Dermis microvascular lymphatic vessel endothelial cell (primary cell): ENCODE measurements at places on chromosomes 1 and 21. TPM values are rescaled to one million over a fixed set of nuclear protein-coding genes. Genes with fewer than 3 reads are reported as not detected.
A peak's percentile ranks its signal among the peaks of the same experiment; 100 is the strongest.

DNA sequence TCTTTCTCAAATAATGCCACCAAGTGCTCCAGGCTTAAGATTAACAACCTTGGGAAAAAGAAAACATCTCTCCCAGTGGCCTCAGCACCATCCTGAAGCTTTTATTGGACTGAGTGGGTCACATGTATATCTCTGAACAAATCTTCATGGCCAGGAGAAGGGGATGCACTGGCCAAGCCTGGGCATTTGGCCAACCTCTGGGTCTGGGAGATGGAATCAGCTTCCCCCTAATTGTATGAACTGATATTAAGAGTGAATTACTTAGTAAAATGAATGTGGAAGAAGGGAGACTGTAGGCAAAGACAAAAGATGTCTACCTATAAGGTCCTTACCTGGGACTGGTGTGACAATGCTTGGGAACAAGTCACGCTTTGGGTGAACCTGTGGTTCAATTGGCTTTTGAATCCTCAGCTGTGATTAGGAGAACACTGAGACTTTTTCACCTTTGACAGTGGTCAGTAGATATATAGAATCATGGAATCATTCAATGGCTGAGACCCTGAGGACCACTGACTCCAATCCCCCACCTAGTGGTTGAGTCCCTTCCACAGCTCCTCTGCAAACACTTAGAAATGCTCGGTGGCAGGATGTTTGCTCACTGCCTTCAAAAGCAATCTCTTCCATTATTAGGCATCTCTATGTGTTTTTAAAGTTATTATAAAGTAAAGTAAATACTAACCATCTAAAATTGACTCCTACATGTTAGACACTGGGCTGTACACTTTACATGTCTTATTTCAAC, 102.6 kb upstream of the ATP1A1 start:
- DNase-seq: no peak

DNA sequence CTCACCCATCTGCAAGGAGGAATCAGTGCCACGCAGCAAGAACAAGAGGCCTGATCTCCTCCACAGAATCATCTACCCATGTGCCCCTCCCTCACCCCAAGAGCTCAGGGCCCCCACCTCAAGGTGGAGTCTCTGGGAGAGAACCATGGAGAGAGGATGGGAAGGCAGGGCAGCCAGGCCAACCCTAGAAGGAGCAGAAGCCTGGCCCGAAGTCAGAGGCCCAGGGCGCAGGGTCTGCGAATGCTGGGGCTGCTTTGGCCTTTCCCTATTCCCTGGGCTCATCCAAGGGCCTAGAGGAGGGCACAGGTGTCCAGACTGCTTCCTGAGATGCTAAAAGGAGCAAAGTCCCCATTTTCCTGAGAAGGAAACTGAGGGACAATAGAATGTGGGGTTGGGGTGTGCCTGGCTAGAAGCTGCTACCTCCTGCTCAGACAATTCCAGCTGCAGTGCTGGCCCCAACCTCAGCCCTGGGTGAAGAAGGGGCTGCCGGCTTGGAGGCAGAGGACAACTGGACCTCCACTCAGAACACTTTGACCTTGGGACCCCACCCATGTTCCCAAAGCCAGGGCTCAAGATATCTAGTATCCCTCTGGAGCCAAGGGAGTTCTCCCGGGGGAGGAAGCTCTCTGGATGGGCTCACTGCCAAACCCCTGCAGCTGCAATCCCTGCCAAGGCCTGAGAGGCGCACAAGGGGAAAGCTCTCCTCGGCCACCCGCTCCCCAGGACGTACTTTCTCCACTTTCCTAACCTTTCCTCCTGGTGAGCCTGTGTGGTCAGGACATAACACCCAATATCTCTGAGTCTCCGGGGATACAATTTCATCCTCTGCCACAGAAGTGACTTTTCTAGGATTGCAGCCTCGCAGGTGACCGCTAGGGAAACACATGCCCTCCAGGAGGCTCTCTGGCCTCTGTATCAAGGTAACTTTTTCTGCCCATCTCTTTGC, 16.6 kb upstream of the LEMD1 start:
- DNase-seq: peak; percentile 26

GRCh38 chr1:16148329-16149092, 7.4 kb downstream of the EPHA2 start:
- DNase-seq: no peak

- no peak for DNase-seq
These were observed 22.2 kb upstream of the EIF4G3 start for GRCh38 chr1:21198929-21199328.

GRCh38 chr1:206059355-206059915, 6.5 kb downstream of the RHEX start:
- DNase-seq: no peak

GRCh38 chr1:158154501-158154900, 26.2 kb upstream of the CD1D start:
- DNase-seq: no peak

DNA sequence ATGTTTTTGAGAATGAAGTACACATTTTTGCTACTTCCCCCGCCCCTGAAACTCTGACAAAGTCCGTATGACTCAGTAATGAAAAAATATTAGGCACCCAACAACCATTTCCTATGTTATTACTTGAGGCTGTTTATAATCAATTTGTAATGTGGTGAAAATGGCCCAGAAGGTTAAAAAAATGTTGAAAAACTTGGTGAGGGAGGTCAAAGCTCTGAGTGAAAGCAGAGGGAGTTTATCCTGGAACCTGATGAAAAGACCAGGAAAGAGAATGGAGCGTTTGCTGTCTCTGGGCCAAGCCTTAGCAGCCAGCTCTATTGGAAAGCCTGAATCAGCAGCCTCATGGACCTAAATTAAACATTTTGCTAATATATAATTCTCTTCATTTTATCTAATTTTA, 367.7 kb upstream of the NEGR1 start:
- no peak for DNase-seq

- DNase-seq: no peak
These were observed 40.1 kb downstream of the SERTAD4 start for GRCh38 chr1:210272666-210273065.

GRCh38 chr1:10429868-10430215, 391 bp upstream of the CENPS start:
- DNase-seq: peak; percentile 91

GRCh38 chr1:57142999-57143398, 177.2 kb upstream of the C8B start:
- DNase-seq: no peak

GRCh38 chr1:2178875-2179274, 15.7 kb downstream of the FAAP20 start:
- no peak for DNase-seq

DNA sequence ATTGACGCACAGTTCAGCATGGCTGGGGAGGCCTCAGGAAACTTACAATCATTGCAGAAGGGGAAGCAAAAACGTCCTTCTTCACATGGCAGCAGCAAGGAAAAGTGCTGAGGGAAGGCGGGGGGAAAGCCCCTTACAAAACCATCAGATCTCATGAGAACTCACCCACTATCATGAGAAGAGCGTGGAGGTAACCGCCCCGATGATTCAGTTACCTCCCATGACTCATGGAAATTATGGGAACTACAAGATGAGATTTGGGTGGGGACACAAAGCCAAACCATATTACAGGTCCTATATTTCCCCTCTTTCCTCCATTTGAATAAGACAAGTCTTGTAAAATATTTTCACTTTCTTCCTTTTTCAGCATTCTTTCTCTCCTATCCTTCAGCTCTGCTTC, 7.7 kb upstream of the TTLL7 start:
- DNase-seq: no peak

DNA sequence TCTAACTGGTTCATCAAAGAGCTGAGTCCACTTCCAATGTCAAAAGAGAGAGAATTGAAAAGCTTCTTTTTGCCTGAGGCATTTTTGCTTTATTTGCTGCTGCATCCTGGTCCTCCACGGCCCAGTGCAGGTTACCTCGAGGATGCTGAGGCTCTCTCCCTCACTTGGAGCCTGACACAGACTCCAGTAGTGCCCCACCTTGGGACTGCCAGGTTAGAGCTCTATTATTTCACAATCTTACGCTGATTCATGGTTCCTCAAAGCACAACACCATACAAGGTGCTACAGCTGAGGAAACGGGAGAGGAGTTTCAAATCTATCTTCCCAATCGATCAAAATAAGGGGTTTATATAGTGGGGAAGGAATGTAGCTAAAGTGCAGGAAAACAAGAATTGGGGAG, 13.6 kb upstream of the PLPPR4 start:
- no peak for DNase-seq

- peak; percentile 55 for DNase-seq
These were observed 5.9 kb downstream of the GNAT2 start for GRCh38 chr1:109613361-109614147.

DNA sequence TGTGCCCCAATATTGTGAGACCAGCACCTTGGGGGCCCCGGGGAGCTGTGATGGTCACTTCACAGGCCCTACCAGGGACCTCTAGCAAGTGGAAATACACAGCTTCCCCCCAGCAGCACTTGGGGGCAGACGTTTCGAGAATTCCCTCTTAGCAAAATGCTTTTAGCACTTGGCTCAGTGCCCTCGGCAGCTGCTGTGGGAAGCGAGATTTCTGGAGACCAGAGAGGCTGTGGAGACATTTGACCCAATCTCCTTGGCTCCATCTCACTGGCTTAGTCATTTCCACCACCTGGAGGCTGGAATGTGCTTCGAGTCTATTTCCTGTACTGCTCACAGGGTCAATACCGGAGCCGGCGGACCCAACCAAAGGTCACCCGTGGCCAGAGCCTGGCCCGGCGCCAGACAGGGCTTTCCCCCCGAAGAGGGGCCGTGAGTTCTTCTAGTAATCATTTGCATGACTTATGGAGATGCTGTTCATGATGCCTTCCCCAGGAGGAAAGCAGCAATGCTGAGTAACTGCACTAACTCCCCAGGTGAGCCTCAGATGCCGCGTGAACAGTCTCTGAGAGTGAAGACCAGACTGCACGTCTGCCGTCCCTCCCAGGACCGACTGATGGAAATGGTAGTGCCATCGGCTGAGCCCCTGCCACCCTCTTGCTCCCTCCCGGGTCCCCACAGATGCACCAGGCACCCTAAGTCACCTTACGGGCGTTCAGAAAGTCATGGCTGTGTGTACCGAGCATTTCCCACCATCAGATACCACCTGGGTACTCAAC, 4.4 kb upstream of the C2CD2 start:
- DNase-seq: peak; percentile 99

GRCh38 chr1:11188381-11188780, 774 bp upstream of the ANGPTL7 start:
- no peak for DNase-seq

GRCh38 chr1:19239876-19240275, 11.4 kb downstream of the EMC1 start:
- DNase-seq: no peak

DNA sequence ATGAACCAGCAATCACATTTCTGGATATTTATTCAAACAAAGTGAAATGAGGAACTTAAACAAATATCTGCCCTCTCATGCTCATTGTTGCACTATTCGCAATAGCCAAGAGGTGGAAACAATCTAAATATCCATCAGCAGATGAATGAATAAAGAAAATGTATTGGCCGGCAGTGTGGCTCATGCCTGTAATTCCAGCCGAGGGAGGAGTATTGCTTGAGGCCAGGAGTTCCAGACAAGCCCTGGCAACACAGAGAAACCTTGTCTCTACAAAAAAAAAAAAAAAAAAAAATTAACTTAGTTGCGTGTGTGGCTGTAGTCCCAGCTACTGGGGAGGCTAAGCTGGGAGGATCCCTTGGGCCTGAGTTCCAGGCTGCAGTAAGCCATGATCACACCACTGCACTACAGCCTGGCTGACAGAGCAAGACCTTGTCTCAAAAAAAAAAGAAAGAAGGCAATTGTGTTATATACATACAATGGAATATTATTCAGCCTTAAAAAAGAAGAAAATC, 191.4 kb downstream of the AKT3 start:
- DNase-seq: no peak

DNA sequence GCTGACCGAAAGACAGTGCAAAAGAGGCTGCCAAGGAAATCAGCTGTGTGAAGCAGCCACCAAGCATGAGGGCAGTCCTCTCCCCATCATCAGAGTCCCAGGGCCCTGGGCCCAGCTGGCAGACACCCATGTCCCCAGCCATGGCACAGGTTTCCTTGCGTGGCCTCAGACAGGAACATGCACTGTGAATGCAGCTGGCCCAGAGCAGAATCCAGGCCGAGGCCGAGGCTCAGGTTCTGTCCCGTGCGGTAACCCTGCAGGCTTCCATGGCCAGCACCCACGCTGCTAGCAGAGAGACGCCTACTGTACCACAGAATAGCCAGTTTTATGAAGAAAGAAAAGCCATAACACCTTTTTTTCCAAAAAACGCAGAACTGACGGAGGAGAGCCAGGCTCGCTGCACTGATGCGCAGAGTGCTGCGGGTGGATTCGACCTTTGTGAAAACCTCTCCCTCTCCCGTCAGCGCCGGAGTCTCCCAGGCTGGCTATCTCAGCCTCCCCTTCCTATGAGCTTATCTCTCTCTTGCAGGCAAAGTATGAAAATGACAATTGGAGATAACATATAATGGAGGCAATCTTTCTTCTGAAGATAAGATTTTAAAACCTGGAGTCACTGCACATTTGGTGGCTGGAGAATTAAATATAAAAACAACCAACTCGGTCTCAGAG, 106.6 kb downstream of the NPHP4 start:
- no peak for DNase-seq

- DNase-seq: peak; percentile 45
These were observed 225.8 kb upstream of the PROX1 start for GRCh38 chr1:213761845-213762407.

DNA sequence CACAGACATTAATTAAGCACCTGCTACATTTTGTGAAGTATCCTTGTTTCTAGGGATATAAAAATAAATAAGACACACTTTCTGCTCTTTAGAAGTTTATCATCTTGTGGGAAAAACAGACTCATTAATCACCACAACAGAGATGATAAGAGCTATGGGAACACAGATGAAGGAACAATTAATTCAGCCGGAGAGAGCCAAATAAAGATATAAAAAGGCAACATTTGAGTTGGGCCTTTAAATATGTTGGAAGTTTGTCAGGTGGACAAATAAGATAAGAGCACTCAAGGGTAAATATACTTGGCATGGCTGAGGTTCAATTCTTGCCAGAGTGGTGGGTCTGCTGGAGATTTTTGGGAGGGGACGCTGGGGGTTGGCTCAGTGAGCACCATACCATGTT, 34.2 kb upstream of the VTCN1 start:
- no peak for DNase-seq

FALEC gene
- not detected in 2 replicates for total RNA-seq

TRAF3IP3 gene
- not detected in 2 replicates for total RNA-seq

C1orf94 gene
- total RNA-seq: not detected in 2 replicates

FCER1A gene
- total RNA-seq: not detected in 2 replicates

LCE1B gene
- total RNA-seq: not detected in 2 replicates

CD53 gene
- not detected in 2 replicates for total RNA-seq

CYP4X1 gene
- 1.5 and 3.4 TPM in 2 replicates for total RNA-seq

PRKAA2 gene
- total RNA-seq: 1.7 and 2.4 TPM in 2 replicates

TCP10L gene
- total RNA-seq: under 0.01 and 0.26 TPM in 2 replicates

SPRR5 gene
- not detected in 2 replicates for total RNA-seq

ZNF326 gene
- 5.9 and 7.5 TPM in 2 replicates for total RNA-seq

AIRE gene
- total RNA-seq: not detected in 2 replicates

TMCO4 gene
- 6.7 and 9.6 TPM in 2 replicates for total RNA-seq

GJA9 gene
- not detected in 2 replicates for total RNA-seq

OLIG1 gene
- total RNA-seq: not detected in 2 replicates

RAB13 gene
- total RNA-seq: 35.4 and 61.8 TPM in 2 replicates
